ENCODE measurements at places on chromosomes 4 and X. TPM values are rescaled to one million over a fixed set of nuclear protein-coding genes. Genes with fewer than 3 reads are reported as not detected.

EDA2R gene
- polyA plus RNA-seq = 0.43 TPM

OPRPN gene
- polyA plus RNA-seq = not detected

REPS2 gene
- polyA plus RNA-seq = 3.7 TPM

RTL5 gene
- 6.9 TPM for polyA plus RNA-seq

SMR3A gene
- polyA plus RNA-seq = not detected

RHOXF1 gene
- 1.2 TPM for polyA plus RNA-seq

- DNase-seq = no peak
Measured at GRCh38 chrX:106903291-106903824, at the start of gene RIPPLY1. RIPPLY1 (minus strand) TSS chrX:106903341; CDS start chrX:106903287, 54 bp downstream.

DNA sequence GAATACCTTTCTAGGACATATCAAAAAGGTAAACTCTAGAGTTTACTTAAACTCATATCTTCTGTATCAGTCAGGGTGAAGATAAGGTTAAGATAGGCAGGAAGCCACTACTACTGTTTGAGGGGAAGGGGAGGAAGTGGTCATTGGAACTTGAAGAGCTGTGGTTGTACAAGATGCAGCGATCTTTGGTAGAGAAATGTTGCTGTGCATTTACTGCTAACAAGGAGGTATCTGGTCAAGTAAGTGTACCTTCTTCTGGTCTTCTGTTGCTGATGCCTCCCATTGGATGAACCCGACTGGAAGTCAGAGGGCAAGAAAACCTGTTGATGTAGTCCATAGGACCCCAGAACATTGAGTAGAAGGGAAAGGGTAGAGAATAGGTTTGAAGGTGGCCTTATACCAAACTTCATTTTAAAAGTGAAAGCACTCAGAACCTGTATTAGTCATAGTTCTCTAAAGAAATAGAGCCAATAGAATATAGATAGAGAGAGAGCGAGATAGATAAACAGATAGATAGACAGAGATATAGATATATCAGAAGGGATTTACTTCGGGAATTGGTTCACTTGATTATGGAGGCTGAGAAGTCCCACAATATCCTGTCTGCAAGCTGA lies 47.9 kb upstream of the TSPAN5 start:
- no peak for DNase-seq

GRCh38 chr4:3397128-3397527 lies 44.6 kb upstream of the HGFAC start:
- no peak for DNase-seq

DNA sequence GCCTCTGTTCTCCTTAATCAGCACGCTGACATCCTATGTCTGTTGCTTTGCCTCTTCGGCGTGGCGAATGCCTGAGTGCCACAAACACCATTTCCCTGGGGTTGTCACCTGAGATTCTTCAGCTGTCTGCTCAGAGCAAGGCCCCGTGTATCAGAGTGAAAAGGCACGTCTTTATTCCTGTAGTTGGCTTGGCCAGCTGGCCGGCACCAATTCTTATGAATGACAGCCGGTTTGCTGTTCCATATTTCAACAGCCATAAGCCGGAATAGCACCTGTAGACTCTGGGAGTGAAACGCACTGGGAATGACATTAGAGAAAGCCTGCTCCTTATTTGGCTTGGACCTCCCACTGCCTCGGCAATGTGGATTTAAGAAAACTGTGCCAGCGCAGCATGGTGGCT lies 89.3 kb downstream of the MGST2 start:
- DNase-seq = no peak

- DNase-seq = no peak
Measured at GRCh38 chrX:31178064-31178768, 106.4 kb upstream of the FTHL17 start.

Data from large intestine (tissue), 12 donors.